ENCODE measurements at places on chromosomes 2 and 18.

DNA sequence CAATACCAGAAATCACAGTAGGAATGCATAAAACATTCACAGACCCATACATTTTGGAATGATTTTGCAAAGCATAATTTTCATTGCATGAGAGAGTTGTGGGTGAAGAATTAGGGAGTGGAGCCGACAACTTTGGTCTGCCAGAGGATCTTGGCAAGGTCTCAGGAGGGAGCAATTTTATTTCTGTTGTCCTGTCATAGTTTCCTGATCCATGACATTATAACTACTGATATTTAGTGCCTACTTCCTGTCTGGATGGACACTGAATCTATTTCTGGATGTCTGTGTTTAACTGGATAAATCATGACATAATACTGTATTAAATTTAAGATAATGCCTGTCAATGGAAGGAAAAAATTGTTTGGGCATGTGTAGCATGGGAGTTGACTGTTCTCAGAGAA is 2.4 kb downstream of the ITGA4 start:
- no peak for DNase-seq

- DNase-seq: no peak
These were observed 5.4 kb downstream of the SEC11C start for GRCh38 chr18:59145055-59145454.

- no peak for DNase-seq
These were observed 138.9 kb downstream of the PTH2R start for GRCh38 chr2:208545403-208546042.

GRCh38 chr2:177983183-177983788 is 89.3 kb downstream of the PDE11A start:
- no peak for DNase-seq

- DNase-seq: no peak
These were observed 22.6 kb upstream of the FAP start for GRCh38 chr2:162265666-162266459.

DNA sequence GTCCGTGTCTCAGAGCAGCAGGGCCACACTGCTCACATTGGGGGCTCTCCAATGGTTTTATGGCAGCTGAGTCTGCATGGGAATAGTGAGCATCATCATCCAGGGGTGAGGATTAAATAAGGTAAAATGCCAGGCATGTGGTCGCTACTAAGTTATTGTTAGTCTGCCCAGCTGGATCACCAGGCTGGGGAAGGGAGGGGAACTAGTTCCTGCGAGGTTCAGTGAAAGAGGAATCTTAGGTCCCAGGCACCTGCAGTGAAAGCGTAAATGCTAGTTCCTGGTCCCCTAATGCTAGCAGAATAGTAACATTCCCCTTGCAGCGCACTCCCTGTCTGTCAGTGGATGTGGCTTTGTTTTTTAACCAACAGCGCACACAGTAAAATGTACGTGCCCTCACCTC is 60.1 kb downstream of the ARHGEF4 start:
- no peak for DNase-seq

Measured in sigmoid colon (tissue), 7 donors.